CD4-positive, alpha-beta memory T cell (primary cell): ENCODE measurements at places on chromosomes 11 and 22.

- DNase-seq: no peak
- H3K36me3 ChIP-seq: no peaks in the 10 kb centered on the region
- H3K27me3 ChIP-seq: no peaks in the 10 kb centered on the region
Observed at GRCh38 chr11:12973528-12974181, 35.5 kb upstream of the RASSF10 start.

DNA sequence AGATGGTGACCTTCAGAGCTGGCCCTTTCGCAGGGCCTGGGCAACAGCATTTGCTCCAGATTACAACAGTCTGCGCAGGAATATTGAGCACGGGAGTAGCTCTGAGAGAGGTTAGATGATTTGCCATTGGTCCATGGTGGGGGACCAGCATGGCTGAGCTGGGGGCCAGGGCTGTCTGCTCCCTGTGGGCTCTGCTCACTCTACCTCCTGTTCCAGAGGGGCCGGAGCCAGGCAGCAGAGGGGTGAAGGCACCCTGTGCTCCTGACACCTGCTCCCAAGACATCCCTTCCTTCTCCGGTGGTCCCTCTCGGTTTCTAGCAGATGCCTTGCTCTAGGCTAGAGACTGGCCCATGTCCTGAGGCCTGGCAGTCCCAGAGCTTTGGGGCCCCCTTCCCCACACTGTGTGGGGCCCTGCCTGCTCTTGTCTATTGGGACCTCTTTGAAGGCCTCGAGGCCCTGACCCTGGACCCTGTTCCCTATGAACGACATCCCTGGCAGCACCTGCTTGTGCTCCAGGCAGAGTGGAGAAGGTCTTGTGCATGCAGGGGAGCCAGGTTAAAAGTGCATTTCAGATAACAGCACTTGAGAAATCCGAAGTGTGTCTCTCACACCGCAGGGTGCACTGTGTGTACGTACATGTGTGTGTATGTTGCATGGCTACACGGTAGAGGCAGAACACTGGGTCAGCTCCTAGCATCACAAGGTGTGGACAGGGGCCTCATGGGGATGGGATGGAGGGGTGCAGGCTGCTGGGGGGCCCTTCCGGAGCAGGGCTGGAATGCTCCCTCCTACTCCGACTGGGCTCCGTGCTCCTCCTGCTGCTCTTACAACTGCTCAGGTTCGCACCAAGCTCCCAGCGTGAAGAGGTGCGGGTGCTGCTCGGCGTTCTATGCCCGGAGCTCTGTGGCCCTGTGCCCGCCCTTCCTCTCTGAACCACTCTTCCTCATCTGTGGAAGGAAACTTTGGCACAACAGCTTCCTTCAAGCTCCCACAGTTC is 123.3 kb upstream of the B3GAT1 start:
- H3K4me1 ChIP-seq: no peaks in the 10 kb centered on the region
- no peak overlapping the region for H3K27ac ChIP-seq
- H3K27me3 ChIP-seq: peaks cover 4% of the 10 kb centered on the region

- no peak for DNase-seq
- H3K27me3 ChIP-seq: no peaks in the 10 kb centered on the region
- no peak overlapping the region for H3K4me3 ChIP-seq
- no peaks in the 10 kb centered on the region for H3K36me3 ChIP-seq
- H3K27ac ChIP-seq: no peak overlapping the region
Observed at GRCh38 chr11:101435408-101435973, 148.3 kb downstream of the TRPC6 start.

DNA sequence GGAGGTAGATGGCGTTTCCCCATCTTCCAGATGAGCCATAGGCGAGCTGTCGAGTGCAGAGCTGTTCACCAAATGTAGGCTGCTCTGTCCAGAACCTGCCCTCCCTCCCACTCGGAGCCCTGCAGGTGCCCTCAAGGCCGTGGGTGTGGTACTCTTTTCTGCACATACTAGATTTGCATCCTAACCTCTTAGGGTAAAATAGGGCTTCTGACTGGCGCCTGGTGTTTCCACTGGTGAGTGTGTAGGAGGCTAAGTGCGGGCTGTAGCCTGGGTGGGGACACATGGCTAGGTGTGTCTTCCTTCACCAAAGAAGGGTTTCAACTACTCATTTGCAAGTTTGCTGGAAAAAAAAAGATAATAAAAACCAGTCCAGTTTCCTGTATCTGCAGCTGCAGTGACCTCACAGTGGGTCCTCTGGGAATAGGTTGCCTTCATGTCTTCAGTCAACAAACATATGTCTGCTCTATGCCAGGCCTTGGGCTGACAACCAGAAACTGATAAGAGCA is 8.5 kb downstream of the BIK start:
- no peaks in the 10 kb centered on the region for H3K27me3 ChIP-seq
- H3K36me3 ChIP-seq: no peaks in the 10 kb centered on the region
- H3K27ac ChIP-seq: no peak overlapping the region
- no peak overlapping the region for H3K4me3 ChIP-seq
- H3K4me1 ChIP-seq: peaks cover 6% of the 10 kb centered on the region

- no peaks in the 10 kb centered on the region for H3K27me3 ChIP-seq
- peak overlapping the region; percentile 43 for H3K27ac ChIP-seq
- DNase-seq: no peak
Observed at GRCh38 chr22:31279821-31280505, 12.3 kb downstream of the PIK3IP1 start.

DNA sequence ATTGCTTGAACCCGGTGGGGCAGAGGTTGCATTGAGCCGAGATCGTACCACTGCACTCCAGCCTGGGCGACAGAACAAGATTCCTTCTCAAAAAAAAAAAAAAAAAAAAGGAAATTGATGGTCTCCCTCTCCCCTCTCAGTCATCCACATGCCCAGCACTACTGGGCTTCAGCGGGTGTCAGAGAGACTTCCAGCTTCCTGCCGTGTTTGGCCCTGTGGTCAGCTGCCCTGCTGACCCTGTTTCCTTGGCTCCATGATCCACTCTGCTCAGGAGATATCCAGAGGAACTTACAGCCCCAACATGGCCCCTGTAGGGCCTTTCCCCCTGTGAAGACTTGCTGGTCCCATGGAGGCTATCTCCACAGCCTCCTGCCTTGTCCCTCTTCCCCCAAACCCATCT is 6.1 kb upstream of the PNPLA3 start:
- no peak for DNase-seq
- H3K36me3 ChIP-seq: no peaks in the 10 kb centered on the region
- H3K27me3 ChIP-seq: no peaks in the 10 kb centered on the region

- H3K4me3 ChIP-seq: no peak overlapping the region
- no peak for DNase-seq
- H3K27ac ChIP-seq: no peak overlapping the region
- no peaks in the 10 kb centered on the region for H3K36me3 ChIP-seq
Observed at GRCh38 chr11:42255906-42256305, 796.5 kb upstream of the LRRC4C start.

- no peaks in the 10 kb centered on the region for H3K27me3 ChIP-seq
- H3K4me3 ChIP-seq: no peak overlapping the region
- H3K27ac ChIP-seq: no peak overlapping the region
- no peak for DNase-seq
- peaks cover 6% of the 10 kb centered on the region for H3K4me1 ChIP-seq
Observed at GRCh38 chr11:124751391-124751740, 689 bp downstream of the VSIG2 start.

- no peak for DNase-seq
- no peaks in the 10 kb centered on the region for H3K4me1 ChIP-seq
- H3K27ac ChIP-seq: no peak overlapping the region
- H3K4me3 ChIP-seq: no peak overlapping the region
- H3K27me3 ChIP-seq: no peaks in the 10 kb centered on the region
Observed at GRCh38 chr22:26055693-26056092, 113.6 kb upstream of the SEZ6L start.

GRCh38 chr22:50310031-50310722 is 2.7 kb upstream of the PLXNB2 start:
- no peaks in the 10 kb centered on the region for H3K27me3 ChIP-seq
- no peaks in the 10 kb centered on the region for H3K36me3 ChIP-seq
- H3K27ac ChIP-seq: no peak overlapping the region
- DNase-seq: no peak
- H3K4me1 ChIP-seq: peaks cover 22% of the 10 kb centered on the region

DNA sequence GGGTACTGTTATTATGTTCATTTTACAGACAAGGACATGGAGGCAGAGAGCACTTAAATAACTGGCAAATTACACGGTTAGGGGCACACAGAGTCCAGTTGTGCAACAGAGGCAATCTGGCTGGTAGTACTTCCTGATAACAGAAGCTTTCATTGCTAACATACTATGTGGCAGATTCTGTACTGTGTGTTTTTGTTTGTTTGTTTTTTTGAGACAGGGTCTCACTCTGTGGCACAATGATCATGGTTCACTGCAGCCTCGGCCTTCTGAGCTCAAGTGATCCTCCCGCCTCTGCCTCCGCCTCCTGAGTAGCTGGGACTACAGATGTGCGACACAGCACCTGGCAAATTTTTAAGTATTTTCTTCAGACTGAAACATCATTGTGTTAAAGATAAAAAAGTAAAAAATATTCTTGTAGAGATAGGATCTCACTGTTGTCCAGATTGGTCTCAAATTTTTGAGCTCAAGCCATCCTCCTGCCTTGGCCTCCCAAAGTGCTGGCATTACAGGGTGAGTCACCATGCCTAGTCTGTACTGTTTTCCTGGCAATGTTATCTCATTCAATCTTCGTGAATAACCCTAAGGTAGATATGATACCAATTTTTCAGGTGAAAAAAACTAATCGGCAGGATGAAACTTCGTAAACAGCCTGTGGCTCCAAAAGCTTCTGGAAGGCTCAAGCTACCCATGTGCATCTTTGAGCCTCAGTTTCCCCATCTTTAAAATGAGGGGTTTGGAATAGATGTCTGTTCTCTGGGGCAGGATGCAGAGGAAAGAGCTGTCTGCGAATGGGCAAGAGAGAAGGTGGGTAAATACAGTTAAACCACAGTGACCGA is 921 bp upstream of the NUCB2 start:
- no peak for DNase-seq
- peaks cover 34% of the 10 kb centered on the region for H3K4me1 ChIP-seq
- H3K27me3 ChIP-seq: no peaks in the 10 kb centered on the region
- H3K36me3 ChIP-seq: no peaks in the 10 kb centered on the region

- no peaks in the 10 kb centered on the region for H3K27me3 ChIP-seq
- no peaks in the 10 kb centered on the region for H3K4me1 ChIP-seq
- H3K36me3 ChIP-seq: peaks cover 56% of the 10 kb centered on the region
- H3K27ac ChIP-seq: no peak overlapping the region
Observed at GRCh38 chr22:42876041-42876440, 19.0 kb upstream of the ARFGAP3 start.
